ENCODE measurements at places on chromosomes 6 and 20.
A peak's percentile ranks its signal among the peaks of the same experiment; 100 is the strongest.

GRCh38 chr20:34986311-34987287, 30.9 kb downstream of the MYH7B start:
- no peak for ATAC-seq

- peak; percentile 66 for ATAC-seq
Observed at GRCh38 chr6:169326067-169326799, 72.6 kb upstream of the THBS2 start.

DNA sequence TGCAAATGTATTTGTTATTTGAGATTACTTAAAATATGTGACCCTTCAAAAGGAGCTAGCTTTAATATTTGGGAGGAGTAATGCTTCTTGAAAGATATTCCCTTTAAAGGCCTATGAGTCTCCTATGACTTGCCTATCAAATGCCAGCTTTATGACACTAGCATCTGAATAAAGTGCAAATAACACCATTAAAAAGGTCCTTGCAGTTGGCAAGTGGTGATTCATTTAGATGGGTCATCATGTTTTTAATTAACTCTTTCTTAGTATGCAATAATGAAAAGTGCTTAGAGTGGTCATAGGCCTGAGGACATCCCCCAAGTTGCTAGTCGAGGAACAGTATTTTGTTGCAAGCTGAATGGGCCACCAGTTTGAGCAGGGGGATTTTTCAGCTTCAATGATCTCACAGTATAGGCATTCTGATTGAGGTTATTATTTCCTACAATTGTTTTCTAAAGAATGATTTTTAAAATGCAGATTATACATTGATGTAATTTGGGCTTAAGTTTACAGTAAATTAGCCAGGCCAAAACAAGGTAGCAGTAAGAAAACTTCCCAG, 3.7 kb upstream of the CD2AP start:
- no peak for ATAC-seq

- peak; percentile 58 for ATAC-seq
Observed at GRCh38 chr20:36435592-36436541, 105.5 kb upstream of the MYL9 start.

GRCh38 chr6:148435386-148435785, 92.7 kb downstream of the SASH1 start:
- no peak for ATAC-seq

- peak; percentile 86 for ATAC-seq
Observed at GRCh38 chr6:53112404-53112803, 36.2 kb downstream of the GCM1 start.

DNA sequence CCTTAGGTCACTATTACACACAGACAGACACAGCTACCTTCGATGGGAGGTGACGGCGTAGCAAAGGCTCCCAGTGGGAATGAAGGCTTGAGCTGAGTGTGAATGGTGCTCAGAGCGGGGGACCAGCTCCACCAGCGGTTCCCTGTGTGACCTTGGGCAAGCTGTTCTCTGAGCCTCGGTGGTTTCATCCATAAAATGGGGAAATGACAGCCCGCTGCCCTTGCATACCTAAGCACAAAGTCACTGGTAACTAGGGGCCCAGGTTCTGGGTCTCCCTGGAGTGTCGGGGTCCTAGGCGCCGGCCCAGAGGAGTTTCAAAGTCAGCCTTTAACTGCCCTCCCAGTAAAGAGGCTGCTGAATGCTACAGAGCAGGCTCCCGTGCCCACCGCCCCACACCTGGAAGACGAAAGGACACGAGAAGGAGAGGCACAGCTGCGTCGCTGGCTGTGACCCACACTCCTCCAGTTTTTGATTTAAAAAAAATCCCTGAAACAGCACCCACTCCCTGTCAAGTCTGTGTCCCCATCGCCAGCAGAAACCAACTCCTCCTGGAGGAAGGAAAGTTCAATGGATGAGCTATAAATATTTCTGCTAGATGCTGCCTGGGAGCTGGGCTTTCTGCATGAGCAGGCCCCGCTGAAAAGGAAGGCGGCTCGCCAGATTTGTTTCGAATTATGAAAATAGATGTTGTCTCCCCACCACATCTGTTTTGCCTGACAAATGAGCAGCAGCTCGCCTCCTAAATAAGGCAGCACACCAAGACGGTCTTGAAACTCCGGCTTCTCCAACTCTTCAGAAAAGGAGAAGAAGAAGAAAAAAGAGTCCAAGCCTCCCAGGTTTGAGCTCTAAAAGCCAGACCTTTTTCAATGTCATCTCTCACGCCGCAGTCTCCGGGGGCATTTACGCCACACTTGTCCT, 27.4 kb downstream of the PMEPA1 start:
- no peak for ATAC-seq

DNA sequence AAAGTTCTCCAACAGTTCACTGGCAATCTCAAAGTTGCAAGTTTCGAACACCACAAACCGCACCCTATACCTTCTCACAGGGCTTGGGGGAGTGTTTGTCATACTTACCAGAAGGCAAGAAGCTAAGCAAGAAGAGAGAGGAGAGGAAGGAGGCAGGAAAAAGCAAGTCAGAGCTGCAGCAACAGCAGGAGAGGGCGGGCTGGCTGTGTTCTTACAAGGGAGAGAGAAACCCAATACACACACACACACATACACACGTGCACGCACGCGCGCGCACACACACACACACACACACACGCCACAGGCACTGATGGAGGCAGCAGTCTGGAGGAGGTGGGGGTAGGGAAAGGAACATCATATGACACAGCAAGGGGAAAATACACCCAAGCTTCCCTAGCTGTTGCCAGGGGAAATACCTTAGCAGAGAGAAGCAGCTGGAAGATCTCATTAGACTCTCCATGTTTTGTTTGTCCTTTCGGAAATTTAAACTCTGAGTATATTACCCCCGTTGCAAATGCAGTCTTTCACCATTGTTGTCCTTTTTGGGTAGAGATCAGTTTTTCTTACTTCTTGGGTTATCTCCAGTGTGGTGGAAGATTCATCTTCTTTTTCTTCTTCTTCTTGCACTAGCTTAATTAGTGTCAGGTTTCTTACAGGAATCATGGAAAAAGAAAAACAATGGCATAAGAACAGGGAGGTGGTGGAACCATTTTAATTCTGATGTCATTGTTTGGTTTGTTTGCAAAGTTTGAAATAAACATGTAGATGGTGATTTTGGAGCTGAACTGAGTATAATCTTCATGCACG, at the start of gene TXLNB:
Gene TXLNB (minus strand): TSS at position 186 of the 807 bp plus-strand sequence. CDS start 3,099 bp downstream, outside the sequence.
- peak; percentile 86 for ATAC-seq
